NCI-H1694 treated with DMSO at 0.1 percent for 48 hours (cell line): ENCODE measurements at places on chromosomes 7 and 10.
A peak's percentile ranks its signal among the peaks of the same experiment; 100 is the strongest.

GRCh38 chr10:96719850-96720421 is 378 bp downstream of the PIK3AP1 start:
- DNase-seq = no peak

DNA sequence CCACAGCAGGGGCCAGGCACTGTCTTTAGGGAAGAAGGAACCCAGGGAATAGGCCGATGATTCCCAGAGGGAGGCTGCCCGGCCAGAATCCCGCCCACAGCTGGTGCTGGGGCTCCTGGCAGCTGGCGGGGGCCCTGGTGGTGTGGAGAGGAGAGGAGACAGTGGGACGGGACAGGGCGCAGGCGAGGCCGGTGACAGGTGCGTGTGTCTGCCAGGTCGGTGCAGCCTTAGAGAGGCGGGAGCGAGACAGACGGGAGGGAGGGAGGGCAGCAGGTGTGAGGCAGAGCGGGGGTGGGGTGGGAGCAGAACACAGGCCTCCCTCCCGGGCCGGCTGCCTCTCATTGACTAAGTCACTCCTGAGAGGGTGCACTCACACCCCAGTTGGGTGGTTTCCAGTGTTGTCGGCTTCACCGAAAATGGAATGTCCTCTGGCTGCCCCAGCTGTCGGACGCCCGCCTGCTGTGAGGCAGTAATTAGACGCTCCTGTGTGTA is 55.2 kb downstream of the ELFN1 start:
- DNase-seq = peak; percentile 95

- no peak for DNase-seq
Observed at GRCh38 chr10:86536294-86536861, 14.8 kb upstream of the WAPL start.

- peak; percentile 88 for DNase-seq
Observed at GRCh38 chr7:106071999-106072714, 40.0 kb downstream of the SYPL1 start.

GRCh38 chr10:3963191-3963673 is 178.2 kb upstream of the KLF6 start:
- no peak for DNase-seq

DNA sequence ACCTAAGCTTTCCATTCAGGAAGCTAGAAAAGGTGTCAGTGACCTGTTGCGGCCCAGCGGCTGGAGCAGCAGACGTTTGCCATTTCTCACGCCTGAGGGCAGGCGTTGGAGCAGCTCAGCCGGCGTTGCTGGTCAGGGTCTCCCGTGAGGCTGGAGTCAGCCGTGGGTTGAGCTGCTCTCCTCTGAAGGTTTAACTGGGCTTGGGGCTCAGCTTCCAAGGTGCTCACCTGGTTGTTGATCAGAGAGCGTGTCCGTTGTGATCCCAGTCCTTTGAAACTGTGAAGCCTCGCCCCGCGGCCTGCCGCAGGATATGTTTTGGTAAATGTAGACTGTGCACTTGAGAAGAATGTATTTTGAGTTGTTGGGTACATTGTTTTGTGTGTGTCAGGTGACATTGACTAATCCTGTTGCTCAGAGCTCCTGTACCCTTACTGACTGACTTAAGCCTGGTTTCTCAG is 20.6 kb upstream of the PWWP2B start:
- no peak for DNase-seq

- no peak for DNase-seq
Observed at GRCh38 chr10:113853578-113854012, 287 bp downstream of the DCLRE1A start.

DNA sequence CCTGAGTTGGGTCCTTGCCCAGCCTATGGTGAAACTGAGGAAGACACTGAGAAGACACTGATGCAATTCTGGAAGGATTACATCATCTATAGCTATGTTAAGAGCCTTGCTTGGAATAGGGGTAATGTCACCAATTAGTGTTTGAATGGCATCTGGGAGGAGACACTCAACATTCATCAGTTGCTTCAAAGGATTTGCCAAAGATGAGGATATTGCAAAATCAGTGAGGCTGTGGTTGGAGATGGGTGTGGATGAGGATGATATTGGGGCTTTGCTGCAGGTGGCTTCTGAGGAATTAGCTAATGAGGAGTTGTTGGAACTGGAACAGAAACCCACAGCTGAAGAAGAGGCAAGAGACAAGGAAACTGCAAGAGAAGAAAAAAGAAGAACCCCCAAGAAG is 146.7 kb upstream of the SP4 start:
- no peak for DNase-seq

DNA sequence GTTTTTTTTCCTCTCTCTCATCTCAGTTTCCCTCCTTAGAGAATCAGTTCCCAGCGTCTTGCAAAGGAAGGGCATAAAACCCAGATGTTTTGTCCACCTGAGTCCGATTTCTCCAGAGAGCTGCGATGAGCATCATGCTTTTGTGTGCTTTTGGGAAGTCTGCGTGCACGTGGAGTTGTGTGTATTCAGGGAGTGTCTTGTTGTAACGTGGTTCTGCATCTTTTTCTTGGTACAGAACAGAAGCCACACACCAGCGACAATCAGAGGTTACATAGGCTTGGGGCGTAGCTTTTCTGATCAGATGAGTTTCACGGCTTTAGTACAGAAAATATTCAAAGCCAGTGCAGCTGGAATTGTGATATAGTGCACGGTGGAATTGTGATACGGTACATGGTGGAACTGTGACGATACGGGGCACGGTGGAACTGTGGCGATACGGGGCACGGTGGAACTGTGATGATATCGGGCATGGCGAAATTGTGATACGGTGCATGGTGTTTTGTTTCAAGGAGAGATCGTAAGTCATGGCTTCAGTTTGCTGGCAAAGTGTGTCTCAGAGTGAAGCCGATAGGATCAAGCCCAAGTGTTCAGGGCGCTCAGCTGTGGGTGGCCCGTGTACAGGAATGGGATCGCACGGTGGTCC is 32.8 kb downstream of the FOXK1 start:
- DNase-seq = no peak

DNA sequence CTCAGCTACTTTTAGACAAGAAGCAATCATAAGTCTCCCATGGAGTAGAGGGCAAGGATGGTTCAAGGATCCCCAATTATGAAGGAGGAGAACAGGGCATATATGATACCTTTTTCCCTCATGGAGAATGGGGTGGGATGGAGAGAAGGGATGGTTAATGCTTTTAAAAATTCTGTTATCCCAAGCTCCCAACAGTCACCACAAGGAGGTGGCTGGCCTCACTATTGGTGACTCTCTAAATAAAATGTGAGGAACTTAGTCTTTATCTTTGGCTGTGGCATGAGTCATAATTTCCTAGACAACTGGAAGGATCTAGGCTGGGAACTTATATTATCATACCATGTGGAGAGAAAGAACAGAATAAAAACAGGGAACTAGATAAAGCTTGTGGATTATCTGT is 297.0 kb downstream of the PHTF2 start:
- DNase-seq = no peak

DNA sequence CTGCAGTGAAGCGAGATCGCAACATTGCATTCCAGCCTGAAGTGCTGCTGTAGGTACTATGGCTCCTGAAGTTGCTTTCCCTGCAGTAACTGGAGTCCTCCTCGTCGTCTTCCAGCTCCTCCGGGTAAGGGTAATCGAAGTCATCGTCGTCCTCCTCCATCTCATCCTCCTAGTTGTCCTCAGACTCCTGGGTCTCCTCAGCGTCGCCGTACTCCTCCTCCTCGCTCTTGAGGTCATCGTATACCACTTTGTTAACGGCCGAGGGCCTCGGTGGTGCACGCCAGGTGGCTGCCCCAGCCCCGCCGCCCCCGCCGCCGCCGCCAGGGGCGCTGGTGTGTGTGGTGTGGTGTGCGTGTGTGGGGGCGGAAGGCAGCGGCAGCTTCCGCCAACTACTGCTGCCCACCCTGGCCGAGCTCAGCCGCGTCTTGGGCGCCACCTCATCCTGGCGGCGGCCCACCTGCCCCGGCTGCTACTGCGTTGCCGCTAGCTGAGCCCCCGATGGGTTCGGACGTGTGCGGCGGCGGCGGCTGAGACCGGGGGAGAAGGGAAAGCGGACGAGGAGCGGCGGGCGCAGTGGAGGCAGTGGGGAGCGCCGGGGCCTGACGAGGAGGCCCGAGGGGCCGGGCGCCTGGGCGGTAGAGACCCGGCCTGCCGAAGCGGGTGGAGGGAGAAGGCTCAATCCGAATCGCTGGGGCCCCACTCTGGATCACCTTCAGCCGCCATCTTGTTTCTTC is 11.8 kb upstream of the ACBD5 start:
- no peak for DNase-seq

- no peak for DNase-seq
Observed at GRCh38 chr10:60042262-60042661, 135.9 kb upstream of the CCDC6 start.

- DNase-seq = no peak
Observed at GRCh38 chr7:33986951-33987947, 81.9 kb downstream of the BMPER start.

DNA sequence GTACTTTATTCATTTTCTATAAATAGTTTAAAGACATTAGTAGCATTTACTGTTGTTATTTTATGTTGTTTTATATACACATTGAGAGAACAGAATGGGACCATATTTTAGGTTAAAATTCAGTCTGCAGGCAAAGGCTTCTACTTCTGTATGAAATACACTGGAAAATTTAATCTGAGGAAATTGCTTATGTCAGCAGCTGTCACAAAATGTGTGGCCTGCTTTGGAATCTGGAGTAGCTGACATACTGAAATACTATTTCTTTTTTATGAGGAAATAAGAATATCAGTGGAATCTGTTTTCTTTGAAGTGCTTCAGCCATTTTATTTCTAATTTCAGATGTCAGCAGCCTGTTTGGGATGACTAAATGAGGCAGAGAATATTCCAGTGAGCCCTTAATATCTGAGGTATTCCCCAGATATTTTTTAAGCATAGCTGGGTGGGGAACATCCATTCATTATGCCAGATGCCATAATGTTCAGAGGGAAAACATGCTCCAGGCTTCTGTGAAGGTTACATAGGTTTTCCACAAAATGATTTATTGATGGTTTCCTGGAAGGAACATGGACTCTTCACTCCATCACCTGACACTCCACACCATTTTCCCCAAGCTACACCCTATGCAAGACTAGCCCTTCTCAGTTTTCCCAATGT is 267.1 kb downstream of the ARL4A start:
- no peak for DNase-seq

DNA sequence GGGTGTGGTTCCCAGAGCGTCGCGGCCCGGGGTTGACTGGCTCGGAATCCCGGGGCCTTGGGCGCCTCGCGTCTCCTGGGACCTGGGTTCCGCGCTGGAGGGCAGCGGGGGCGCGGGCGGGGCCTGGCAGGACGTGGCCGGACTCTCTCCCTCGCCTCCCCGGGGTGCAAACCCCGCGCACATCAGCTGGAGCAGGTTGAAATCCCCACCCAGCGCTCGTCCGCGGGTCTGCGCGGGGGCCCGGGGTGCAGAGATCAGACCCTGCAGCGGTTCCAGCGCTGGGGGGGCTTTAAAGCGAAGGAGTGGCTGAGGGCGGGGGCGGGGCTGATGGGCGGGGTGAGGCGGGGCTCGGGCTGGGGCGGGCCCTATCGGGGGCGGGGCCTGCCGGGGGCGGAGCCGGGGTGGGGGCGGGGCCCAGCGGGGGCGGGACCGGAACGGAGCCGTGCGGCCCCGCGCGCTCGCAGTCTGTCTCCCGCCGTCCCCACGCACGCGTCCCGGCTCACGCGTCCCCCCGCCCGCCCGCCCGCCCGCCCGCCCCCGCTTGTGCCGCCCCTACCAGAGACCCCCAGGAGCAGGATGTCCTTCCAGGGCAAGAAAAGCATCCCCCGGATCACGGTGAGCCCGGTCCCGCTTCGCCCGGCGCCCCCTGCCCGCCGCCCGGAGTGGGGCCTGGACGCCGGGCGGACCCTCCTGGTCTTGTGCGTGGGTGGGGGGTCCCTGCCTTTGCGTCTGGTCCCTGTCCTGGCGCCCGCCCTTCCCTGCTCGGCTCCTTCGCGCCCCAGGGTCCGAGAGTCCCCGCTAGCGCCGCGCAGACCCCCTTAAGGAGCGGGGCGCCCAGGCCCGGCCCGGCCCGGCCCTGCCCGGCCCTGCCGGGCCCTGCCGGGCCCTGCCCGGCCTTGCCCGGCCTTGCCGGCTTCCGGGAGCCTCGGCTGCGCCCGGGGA is at the start of gene DPYSL4:
DPYSL4 (plus strand) TSS at position 461 of the 942 bp plus-strand sequence; CDS start at position 577, 116 bp downstream.
- no peak for DNase-seq

- DNase-seq = no peak
Observed at GRCh38 chr10:107557916-107558315, 393.4 kb upstream of the SORCS1 start.

GRCh38 chr7:80941208-80941758 is 22.4 kb upstream of the SEMA3C start:
- DNase-seq = peak; percentile 95

- no peak for DNase-seq
Observed at GRCh38 chr7:50202052-50202555, 102.4 kb upstream of the IKZF1 start.

- DNase-seq = no peak
Observed at GRCh38 chr10:110372656-110373055, 67.9 kb upstream of the SMNDC1 start.

DNA sequence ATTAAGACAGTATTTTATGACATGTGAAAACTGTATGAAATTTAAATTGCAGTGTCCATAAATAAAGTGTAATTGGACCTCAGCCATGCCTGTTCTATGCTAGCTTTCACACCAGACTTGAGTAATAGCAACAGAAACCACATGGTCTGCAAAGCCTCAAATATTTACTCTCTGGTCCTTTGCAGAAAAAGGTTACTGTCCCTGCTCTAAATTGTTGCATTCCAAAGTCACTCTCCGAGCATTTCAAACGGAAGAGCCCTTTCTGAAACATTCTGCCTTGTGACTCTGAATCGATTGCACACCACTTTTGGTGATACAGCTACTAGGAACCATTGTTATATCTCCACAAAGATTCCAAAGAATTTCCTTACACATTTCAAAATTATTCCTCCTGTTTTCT is 81.0 kb upstream of the STK17A start:
- DNase-seq = no peak

DNA sequence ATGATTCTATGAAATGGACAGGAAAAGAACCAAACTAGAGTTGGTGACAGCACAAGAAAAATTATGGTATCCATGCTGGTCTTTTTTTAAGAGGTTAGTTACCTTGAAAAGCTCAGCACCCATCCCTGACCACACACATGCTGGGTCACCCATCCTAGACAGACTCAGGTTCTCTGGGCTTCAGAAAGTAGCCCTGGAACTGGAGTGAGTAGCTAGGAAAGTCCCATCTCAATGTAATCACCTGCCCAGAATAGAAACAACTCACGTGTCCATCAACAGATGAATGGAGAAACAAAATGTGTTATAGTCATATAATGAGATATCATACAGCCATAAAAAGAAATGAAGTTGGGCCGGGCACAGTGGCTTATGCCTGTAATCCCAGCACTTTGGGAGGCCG is 37.0 kb downstream of the GSDME start:
- no peak for DNase-seq

- DNase-seq = no peak
Observed at GRCh38 chr7:50152486-50152885, 59.4 kb upstream of the ZPBP start.

GRCh38 chr7:75740846-75741497 is 2.2 kb upstream of the HIP1 start:
- no peak for DNase-seq

GRCh38 chr10:64813391-64813790 is 1292.2 kb downstream of the REEP3 start:
- DNase-seq = no peak
